Activated CD8-positive, alpha-beta memory T cell treated with anti-CD3 and anti-CD28 coated beads, Interleukin-2, amount 10 ng/mL, durations not matched to agents 7 days and 5 days (primary cell): ENCODE measurements at places on chromosomes 7 and 10.

DNA sequence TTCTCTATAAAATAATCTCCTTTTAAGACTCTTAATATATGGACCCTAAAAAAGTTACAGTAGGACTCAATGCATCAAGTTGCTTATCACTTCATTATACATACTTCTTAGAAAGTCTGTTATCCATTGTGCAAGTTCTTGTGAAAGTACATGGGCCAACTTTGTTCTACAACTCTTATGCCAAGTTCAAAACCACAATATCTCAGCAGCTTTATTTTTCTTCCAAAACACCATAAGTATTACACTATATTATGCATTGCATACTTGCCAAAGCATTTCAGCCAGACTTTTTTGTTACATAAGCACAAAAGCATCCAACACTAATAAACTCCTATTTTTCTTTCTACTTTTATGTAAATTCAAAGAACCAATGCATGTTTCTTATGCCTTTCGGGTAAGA lies 94.4 kb downstream of the AHR start:
- H3K4me1 ChIP-seq = no peaks in the 10 kb centered on the region
- DNase-seq = no peak
- no peak overlapping the region for H3K4me3 ChIP-seq
- H3K36me3 ChIP-seq = peaks cover 27% of the 10 kb centered on the region
- no peak overlapping the region for H3K27ac ChIP-seq

GRCh38 chr7:117848941-117849340 lies 24.3 kb downstream of the CTTNBP2 start:
- DNase-seq = no peak
- no peak overlapping the region for H3K27ac ChIP-seq
- no peaks in the 10 kb centered on the region for H3K4me1 ChIP-seq
- no peaks in the 10 kb centered on the region for H3K36me3 ChIP-seq
- H3K4me3 ChIP-seq = no peak overlapping the region
- H3K27me3 ChIP-seq = no peaks in the 10 kb centered on the region

- H3K27ac ChIP-seq = peak overlapping the region; percentile 83
- no peaks in the 10 kb centered on the region for H3K27me3 ChIP-seq
- H3K36me3 ChIP-seq = no peaks in the 10 kb centered on the region
Measured at GRCh38 chr7:105675934-105676371, 94.7 kb upstream of the EFCAB10 start.

- H3K27me3 ChIP-seq = peaks cover 64% of the 10 kb centered on the region
- H3K4me1 ChIP-seq = peaks cover 5% of the 10 kb centered on the region
- DNase-seq = no peak
- H3K4me3 ChIP-seq = no peak overlapping the region
- H3K27ac ChIP-seq = no peak overlapping the region
- no peaks in the 10 kb centered on the region for H3K36me3 ChIP-seq
Measured at GRCh38 chr7:128911423-128912031, 1.0 kb upstream of the KCP start.

DNA sequence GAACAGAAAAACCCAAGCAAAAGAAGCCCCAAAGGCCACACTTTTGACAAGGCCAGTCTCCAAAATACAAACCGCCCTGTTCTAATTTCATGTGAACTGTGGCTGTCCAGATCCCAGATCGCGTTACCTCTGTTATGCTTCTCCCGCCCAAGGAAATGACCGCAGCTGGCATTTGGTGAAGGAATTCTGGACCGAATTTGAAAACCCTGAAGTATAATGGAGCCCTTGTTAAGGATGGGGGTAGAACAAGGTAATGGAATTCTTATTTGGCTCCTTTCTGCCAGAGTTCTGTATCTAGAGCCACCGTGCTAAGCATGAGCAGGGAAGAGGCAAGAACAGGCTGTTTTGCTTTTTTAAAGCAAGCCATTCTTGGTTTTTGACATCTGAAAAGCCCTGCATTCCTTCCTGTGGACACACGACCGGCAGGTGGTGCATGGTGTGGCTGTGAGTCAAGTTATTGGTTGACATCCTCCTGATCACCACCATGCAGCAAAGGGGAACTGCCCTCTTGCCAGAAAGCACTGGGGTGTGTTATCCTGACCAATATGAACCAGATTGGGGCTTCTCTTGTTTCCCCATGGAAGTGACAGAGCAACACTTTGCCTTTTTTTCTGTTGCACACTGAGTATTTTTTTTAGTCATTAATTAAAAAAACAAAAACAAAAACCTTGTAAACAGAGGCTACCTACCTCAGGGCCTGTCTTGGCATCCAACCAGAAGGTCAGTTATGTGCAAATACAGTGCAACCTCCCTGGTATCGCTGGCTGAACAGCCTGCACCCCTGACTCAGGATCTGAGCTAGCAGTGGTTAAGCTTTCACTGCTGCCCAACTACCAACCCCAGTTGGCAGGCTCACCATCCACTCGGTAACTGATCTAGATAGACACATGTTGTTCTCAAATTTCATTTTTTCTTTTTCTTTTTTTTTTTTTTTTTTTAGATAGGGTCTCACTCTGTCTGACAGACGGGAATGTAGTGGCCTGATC lies 14.2 kb downstream of the UCMA start:
- H3K36me3 ChIP-seq = peaks cover 5% of the 10 kb centered on the region
- H3K27me3 ChIP-seq = no peaks in the 10 kb centered on the region
- DNase-seq = peak; percentile 47
- H3K27ac ChIP-seq = no peak overlapping the region
- peaks cover 10% of the 10 kb centered on the region for H3K4me1 ChIP-seq

- H3K27ac ChIP-seq = peak overlapping the region; percentile 83
- peak overlapping the region; percentile 91 for H3K4me3 ChIP-seq
- peak; percentile 62 for DNase-seq
- peaks cover 26% of the 10 kb centered on the region for H3K36me3 ChIP-seq
- H3K4me1 ChIP-seq = peaks cover 51% of the 10 kb centered on the region
Measured at GRCh38 chr10:102113261-102113955, 6.8 kb downstream of the LDB1 start.

DNA sequence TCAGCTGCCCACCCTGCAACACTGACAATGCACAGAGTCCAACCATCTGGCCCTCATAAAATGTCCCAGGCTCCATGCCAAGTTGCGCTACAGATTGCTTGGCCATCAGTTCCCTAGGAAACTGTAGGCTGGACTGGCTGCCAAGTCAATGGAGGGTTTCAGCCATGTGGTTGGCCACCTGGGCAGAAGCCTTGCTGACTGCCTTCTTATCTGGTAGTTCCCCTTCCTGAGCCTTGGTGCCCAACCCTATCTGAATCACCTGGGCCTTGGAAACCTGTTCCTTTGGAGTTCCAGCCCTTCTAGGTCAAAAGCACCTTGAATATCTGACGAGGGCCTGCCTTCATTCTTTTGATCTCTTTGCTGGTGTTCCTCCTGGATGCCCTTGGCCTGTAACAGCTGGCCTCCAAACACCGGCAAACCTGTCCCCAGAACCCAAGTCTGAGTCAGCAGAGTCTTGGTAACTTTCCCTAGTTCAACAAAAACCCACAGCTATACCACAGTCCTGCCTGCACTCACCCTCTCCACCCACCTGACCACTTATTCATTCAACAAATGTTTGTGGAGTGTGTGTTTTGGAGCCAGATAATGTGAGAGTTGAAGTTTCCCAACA lies 37.4 kb upstream of the KDM7A start:
- no peak overlapping the region for H3K4me3 ChIP-seq
- H3K36me3 ChIP-seq = peaks cover 19% of the 10 kb centered on the region
- peaks cover 61% of the 10 kb centered on the region for H3K4me1 ChIP-seq
- peak overlapping the region; percentile 57 for H3K27ac ChIP-seq

- no peaks in the 10 kb centered on the region for H3K36me3 ChIP-seq
- peaks cover 3% of the 10 kb centered on the region for H3K27me3 ChIP-seq
Measured at GRCh38 chr10:103199488-103199887, 6.4 kb upstream of the NT5C2 start.

DNA sequence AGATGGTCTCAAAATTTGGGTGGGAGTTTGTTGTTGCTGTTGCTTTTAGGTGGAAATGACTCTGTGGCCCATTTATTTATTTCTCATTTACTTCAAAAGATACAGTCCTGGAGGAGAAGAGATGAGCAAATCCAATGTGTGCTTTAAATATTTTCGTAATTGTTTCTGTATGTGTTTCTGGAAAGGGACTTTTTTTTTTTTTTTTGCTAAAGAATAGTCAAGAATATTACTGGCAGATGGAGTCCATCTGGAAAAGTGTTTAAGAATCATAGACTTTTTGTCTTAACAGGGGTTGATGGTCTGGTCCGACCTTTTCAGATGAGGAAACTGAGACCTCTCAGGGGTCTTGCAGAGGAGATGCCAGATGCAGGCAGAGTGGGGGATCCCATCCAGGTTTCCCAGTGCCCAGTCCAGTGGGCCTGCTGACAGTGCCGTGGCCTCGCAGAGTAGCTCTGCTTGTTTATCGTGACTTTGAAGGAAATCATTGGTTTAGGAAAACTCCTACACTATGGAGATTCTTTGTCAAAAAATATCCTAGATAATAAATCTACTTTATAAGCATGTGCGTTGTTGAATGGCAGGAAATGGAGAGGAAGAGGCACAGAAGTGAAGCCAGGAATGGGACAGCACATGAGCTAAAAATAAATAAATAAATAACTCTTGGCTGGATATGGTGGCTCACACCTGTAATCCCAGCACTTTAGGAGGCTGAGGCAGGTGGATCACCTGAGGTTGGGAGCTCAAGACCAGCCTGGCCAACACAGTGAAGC lies 164.3 kb upstream of the SVIL start:
- H3K27ac ChIP-seq = no peak overlapping the region
- DNase-seq = no peak
- H3K4me3 ChIP-seq = no peak overlapping the region
- H3K4me1 ChIP-seq = peaks cover 8% of the 10 kb centered on the region
- peaks cover 5% of the 10 kb centered on the region for H3K27me3 ChIP-seq

DNA sequence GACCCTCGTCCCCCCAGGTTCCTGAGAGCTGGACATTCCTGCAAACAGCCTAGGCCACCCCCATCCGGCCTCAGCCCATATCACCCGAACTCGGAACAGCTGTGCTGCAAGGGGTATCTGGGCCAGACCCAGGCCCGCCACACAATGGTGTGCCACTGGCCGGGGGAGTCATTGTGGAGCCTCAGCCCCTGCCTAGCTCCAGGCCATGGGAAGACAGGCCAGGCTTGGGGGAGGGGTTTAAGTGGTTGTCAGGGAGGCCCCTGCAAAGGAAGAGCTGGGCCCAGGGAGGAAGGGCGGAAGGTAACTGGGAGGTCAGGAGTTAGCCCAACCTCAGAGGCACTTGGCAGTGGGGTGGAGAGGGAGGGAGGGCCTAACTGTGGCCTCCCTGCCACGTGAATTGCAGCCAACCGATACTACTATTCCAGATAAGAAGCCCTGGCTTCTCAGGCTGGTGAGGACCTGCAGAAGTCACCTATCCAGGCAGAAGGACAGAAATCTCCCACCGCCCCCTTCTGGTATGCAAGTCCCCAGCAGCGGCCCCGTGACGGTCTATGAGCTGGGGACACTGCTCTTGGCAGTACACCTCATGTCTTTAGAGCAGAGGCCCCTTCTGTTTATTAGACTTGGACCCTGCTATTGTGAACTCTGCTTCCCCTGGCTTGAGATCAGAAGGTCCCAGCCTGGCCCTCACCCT lies 26.8 kb downstream of the VSIR start:
- DNase-seq = no peak
- no peak overlapping the region for H3K4me3 ChIP-seq
- peaks cover 94% of the 10 kb centered on the region for H3K4me1 ChIP-seq
- no peaks in the 10 kb centered on the region for H3K27me3 ChIP-seq
- H3K36me3 ChIP-seq = peaks cover 15% of the 10 kb centered on the region
- H3K27ac ChIP-seq = peak overlapping the region; percentile 97

- peaks cover 12% of the 10 kb centered on the region for H3K27me3 ChIP-seq
- H3K36me3 ChIP-seq = no peaks in the 10 kb centered on the region
- H3K27ac ChIP-seq = peak overlapping the region; percentile 64
- peak; percentile 65 for DNase-seq
Measured at GRCh38 chr10:101840102-101840684, 3.4 kb downstream of the KCNIP2 start.

DNA sequence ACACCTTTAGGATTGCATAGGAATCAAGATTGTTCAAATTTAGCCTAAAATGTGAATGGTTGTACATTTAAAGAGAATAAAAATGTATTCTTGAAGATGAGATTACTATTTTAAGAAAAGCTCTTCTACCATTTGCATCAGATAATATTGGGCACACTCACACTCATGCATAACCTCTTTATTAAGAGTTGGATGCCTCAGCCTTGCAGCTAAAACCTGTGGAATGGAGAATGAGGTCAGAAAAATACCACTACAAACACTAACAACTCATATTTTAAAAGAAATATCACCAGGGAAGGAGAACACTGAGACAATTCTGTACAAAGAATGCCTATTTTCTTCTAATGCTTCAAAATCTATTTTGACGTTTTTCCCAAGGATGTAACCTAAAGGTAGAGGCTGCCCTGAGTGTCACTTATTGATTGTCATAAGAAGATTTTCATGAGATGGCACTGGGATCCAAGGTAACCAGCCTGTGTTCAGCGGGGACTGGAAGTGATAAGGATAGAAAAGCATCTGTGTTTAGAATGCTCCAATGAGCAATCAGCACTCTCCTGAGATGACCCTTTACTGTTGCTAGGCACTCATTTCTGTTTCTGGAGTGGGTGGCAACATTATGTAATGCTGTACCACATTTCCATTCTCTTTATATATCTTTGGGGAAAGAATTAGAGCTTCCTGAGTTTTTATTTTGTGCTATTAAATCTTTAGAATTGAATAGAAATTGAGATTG lies 26.6 kb downstream of the REEP3 start:
- peaks cover 11% of the 10 kb centered on the region for H3K36me3 ChIP-seq
- H3K27ac ChIP-seq = no peak overlapping the region
- peaks cover 10% of the 10 kb centered on the region for H3K4me1 ChIP-seq
- no peaks in the 10 kb centered on the region for H3K27me3 ChIP-seq

- no peak for DNase-seq
- H3K27me3 ChIP-seq = peaks cover 24% of the 10 kb centered on the region
- no peaks in the 10 kb centered on the region for H3K36me3 ChIP-seq
- H3K27ac ChIP-seq = no peak overlapping the region
Measured at GRCh38 chr10:96493254-96493653, 20.5 kb downstream of the TLL2 start.

DNA sequence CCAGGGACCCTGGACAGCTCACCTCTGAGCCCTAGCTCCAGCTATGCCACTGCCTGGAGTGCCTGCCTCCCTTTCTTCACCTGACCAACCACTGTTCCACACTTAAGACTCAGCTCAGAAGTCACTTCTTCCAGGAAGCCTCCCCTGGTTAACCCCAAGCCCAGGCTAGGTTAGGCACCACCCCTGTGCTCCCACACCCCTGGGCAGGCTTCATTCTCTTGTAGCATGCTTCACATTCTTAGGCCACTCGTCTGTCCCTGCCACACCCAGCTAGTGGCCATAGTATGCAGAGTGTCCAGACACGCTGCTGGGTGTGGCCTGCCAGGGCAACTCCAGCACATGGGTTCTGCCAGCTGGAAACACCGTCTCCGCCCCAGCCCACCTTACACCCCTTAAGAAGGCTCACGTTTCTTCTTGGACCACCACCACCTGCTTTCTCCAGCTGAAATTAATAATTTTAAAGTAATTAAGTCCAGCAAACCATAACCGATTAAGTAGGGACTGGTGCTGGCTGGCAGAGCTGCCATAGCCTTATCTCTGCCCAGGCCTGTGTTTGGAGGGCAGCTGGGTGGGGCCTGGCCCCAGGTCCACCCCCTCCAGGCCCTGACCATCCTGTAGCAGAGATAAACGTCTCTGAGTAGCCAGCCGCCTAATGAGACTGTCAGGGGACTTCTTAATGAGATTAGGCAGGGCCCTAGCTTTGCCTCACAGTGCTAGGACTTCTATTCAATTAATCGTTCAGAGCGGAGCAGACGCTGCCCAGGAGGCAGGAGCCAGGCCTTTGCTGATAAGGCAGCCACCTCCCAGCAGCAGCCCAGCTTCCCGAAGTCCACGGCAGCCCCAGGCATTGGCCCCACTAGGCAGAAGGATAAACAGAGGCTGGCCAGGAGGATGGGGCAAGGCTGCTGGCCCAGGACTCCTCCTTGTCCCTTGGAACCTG lies 20.5 kb downstream of the GRID1 start:
- no peak overlapping the region for H3K4me3 ChIP-seq
- peaks cover 9% of the 10 kb centered on the region for H3K4me1 ChIP-seq
